ENCODE measurements at places on chromosomes 12 and 14.

DNA sequence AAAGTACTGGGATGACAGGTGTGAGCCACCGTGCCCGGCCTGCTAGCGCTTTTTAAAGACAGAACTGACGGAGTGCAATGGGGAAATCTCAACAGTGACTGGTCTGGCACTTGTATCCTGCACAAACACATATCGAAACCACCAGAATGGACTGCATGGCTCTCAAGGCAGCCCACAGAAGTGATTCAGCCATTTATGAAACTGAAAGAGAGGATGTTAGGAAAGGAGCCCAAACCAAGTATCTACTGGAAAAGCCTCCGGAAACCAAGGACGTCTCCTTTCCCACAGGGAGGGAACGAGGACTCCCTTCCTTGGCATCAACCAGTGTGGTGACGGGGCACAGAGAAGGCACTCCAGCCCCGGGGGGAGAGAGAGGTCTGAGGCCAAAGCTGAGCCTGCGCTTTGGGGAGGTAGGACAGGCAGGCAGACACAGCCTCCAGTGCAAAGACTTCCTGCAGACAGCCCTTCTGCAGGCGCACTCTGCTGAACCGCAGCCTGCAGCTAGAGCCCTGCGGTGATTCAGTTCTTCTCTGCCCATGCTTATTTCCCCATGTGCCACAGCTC, 16.5 kb downstream of the SLC15A4 start:
- no peak for DNase-seq

DNA sequence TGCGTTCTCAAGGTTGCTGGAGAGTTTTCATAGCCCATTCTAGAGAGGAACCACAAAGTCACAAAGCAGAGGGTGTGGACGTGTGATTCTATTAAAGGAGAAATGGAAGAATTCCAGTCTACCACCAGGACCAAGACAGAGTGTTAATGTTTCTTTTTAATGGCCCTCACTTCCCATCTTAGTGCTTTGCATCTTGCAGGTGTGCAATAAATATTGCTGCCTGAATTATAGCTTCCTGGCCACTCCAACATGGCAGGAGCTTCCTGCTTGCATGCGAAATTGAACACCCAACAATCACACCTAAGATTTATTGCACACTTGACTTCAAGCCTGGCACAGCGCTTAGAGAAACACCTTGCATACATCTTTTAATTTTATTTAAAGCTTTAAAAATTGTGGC, 22.4 kb upstream of the PPP1CC start:
- DNase-seq: peak; percentile 39

- no peak for DNase-seq
Measured at GRCh38 chr12:67940780-67941243, 48.4 kb upstream of the IFNG-AS1 start.

- DNase-seq: peak; percentile 44
Measured at GRCh38 chr14:101480022-101480746, 81.1 kb upstream of the DIO3 start.

- peak; percentile 93 for DNase-seq
Measured at GRCh38 chr14:104563191-104563741, 16.3 kb upstream of the C14orf180 start.

- DNase-seq: no peak
Measured at GRCh38 chr12:12070674-12071656, at the start of gene BCL2L14. Gene BCL2L14 (plus strand): TSS chr12:12070939. CDS start chr12:12079306, 8,367 bp downstream.

DNA sequence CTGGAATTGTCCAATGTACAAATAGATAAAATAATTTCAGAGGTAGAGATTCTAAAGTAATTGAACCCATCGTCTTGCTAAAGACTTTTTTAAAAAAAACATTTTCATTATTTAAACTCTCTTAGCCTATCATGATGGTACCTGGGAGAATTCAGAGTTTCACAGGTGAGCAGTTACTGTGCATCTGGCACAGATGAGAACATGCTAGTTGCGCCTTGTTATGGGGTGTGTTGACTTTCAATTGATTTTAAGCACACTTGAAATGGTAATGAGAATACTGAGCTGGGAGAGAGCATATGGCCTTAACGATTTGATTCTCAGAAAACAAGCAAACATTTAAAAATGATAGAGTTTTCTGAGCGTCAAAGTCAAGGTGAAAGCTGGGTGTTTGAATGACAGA, 66.6 kb downstream of the FLRT2 start:
- no peak for DNase-seq

DNA sequence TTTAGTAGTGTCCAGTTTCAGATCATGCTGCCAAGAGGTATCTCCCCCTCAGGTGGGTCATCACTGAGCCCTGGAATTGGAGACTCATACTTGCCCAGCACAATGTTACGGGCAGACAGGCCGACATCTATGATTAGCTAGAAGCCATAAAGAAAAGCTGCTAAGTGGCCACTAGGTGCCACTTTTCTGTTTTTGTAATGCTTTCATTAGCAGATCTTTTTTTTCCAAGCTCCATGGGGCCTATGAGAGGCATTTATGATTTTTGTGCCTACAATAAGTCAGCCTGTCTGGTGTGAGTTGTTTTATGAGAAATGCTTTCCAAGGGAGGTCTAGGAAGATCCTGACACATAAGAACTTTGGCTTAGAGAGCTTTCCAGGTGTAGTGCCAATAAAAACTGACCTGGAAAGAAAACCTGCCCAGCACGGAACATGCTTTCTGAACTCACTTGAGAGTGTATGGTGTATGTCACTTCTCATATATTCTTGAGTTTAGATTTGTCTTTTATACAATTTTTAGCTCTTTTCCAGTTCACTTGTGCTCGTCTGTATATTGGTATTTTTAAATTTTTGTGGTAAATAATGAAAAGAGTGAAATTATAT, 21.8 kb upstream of the SMCO2 start:
- DNase-seq: peak; percentile 72

GRCh38 chr14:104973135-104973384, 5.1 kb downstream of the AHNAK2 start:
- no peak for DNase-seq

DNA sequence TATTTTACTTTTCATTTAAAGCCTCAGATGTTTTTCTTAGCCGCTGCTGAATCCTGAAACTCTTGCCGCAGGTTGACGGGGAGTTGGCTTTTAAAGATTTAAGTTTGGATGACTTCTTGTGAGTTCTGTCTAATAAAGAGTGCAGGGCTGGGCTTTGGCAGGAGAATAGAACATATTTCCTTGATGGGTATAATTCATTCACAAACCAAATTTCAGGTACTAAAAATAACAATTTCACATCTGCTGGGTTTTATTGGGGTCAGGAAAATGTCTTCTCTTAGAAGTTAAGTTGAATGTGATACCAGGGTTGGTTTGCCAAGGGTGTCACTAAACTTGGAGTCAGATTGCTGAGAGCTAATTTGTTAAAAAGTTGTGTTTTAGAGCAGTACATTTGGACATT, 9.7 kb downstream of the SP1 start:
- no peak for DNase-seq

DNA sequence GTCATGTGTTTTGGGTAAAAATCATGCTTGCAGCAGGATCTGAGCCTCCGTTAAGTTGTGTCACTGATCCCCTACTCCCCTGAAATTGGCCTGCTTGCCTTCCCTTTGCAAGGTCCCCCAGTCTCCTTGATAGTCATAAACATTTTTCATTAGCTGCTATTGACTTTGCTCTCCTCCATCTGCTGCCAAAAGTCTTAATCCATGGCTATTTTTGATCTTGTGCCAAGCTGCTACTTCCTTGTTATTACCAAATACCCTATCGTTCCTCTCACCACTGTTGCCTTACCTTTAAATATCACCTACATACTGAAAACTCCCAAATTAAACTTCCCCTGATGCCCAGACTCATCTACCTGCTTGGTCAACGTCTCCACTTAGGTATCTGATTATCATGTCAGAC, 148.3 kb downstream of the PHLDA1 start:
- DNase-seq: no peak

DNA sequence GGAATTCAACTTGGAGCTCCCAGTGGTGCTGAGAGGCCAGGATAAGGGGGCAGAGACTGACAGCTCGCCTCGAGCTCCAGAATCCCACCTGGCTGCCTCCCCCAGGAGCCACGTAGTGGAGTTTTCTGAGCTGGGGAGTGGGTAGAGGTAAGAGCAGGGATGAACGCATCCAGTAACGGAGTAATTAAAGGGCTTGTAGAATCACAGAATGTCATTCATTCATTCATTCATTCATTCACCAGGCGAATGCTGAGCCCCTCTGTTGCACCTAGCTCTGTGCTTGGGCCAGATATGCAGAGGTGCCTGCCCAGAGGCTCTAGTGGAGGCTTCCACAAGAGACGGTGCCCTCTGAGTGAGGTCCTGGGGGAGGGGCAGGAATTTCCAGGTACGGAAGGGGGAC, 8.1 kb downstream of the FAM181A start:
- DNase-seq: no peak

DNA sequence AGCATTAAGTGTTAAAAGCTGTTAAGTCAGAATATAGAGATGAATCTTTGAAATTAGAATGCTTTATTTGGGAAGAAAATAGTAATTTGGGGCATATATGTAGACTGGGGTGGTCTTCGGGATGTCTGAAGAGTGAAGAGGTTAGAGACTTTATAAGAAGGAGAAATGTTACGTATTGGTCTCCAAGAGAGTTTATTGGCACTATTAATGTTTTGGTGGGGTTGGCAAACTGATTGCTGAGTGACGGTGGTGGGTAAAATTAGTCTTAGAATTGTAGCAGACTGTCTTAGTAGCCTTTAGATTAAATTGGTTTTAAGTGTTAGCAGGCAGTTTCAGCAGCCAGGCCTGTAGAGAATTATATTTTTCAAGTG, 4.9 kb upstream of the ATP23 start:
- no peak for DNase-seq

DNA sequence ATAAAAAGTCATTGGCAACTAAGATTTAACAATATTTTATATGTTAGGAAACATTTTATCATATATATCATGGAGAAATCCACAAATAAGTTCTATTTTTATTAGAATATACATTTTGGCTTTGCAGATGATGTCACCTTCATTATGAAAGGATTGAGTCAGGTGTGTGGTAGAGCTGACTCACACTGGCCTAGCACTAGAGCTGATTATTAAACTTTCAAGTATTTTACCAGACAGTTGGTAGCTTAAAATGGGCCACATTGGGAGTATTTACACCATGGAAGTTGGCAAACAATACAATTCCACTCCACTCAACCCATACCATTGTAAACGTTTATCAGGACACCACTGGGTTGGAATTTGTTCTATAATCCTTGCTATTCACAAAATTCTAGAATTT, 1036.6 kb downstream of the TRHDE start:
- no peak for DNase-seq

DNA sequence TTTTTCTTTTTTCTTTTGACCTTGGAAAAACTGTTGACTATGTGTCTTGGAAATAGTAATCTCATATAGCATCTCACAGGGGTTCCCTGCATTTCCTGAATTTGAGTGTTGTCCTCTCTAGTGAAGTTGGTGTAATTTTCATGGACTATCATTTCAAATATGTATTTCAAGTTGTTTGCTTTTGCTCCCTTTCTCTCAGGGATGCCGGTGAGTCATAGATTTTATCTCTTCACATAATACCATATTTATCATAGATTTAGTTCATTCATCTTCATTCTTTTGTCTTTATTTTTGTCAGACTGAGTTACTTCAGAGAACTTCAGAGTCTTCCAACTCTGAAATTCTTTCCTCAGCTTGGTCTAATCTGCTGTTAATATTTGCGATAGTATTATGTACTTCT, 1320.6 kb downstream of the LRFN5 start:
- no peak for DNase-seq

DNA sequence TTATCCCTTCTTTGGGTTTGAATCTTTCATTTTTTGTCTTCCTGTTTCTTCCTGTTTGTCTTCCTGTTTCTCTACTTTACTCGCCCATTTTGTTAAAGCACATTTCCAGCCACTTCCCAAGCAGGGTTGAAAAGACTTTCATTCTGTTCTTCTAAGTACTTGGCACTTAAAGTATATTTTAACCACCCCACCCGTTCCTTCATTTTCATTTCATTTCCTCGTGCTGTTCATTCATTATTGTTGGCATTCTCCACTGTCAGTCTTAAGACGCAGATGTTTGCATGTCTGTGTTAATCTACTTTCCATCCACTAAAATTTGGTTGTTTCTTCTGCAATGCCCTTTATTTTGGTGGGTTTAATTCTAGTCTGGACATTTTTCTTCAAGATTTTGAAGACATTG, 49.0 kb downstream of the SUDS3 start:
- no peak for DNase-seq

- no peak for DNase-seq
Measured at GRCh38 chr12:17076028-17076744, 470.2 kb upstream of the LMO3 start.

DNA sequence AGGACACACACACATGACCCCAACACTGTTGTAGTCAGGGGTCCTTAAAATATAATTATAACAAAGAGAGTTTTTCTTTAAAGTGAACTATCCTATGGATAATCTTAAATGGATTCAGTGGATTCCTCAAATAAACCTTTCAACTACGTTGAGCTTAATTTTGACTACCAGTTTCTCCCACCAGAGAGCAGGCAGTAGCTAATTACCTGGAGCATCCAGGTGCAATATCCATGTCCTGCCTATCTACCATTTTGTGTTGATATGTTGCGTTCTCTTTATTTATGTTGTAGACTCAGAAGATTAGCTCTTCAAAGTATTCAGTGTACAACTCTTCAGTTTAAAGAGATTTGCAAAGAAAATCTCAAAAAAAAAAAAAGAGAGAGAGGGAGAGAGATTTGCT, 127.2 kb upstream of the GZMB start:
- no peak for DNase-seq

DNA sequence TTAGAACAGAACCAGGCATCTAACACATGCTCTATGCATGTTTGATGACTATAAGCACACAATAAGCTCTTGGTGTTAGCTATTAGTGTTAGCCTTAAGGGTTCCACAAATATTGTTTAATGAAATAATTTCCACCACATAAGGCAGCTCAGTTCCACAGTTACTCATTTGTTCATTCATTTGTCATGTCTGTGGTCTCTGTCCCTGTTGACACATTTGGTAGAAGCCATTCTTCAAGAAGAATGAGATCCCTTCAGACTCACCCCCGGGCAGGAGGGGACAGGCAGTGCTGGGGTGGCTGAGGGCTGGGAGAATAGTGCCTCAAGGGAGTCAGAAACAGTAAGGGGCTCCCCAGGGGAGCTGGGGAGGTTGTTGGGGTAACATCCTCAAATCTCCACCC, 3.7 kb upstream of the FAIM2 start:
- DNase-seq: no peak

GRCh38 chr14:48536318-48536717, 860.9 kb upstream of the MDGA2 start:
- DNase-seq: peak; percentile 54

DNA sequence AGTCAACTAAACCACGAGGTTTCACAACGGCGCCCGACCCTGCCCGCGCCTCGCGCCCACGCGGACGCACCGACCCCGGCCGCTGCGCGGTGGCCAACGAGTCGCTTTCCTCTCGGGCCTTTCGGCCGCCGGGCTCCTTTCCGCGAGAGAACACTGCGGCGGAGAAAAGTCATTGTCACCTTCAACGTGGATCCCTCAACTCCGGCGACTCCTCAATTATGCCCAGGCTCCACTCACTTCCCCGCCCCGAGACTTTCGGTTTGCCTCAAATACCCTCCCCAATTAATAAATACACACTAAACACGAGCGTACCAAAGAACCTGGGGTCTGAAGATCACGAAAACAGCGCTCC, 450 bp downstream of the SINHCAF start:
- DNase-seq: no peak

All from Karpas-422 (cell line).